PC-3 (cell line): ENCODE measurements at places on chromosomes 2 and 18.

DNA sequence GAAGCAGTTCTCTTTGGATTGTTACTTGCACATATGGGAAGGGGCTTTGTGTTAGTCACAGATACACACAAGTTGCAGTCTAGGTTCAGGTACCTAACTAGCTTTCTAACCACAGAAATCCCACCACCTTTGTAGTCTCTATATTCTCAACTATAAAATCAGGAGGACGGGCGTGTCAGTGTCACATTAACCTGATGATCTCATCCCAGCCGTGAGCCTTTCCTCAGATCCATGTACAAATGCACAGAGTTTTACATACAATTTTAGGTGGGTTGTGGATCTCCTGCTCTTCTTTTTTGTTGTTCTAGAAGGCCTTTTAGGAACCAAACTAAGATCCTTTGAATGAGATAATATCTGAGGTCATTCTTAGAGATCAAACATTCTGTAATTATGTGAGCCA lies 94.0 kb downstream of the ZNF532 start:
- DNase-seq = peak; percentile 37

DNA sequence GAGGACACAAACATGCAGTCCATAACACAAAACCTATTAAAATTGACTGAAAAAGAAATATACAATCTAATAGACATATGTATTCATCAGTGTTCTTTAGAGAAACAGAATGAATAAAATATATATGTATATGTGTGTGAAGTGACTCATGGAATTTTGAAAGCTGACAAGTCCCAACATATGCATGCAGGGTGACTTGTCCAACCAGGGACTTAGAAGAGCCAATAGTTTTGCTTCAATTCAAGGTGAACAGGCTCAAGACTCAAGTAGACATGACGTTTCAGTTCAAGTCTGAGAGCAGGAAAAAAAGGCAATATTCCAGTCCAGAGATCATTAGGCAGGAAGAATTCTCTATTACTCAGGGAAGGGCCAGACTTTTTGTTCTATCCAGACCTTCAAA lies 271.2 kb upstream of the SETBP1 start:
- DNase-seq = no peak

GRCh38 chr2:41101281-41101680 lies 649.4 kb upstream of the SLC8A1 start:
- DNase-seq = no peak

GRCh38 chr2:149456285-149456684 lies 125.9 kb downstream of the LYPD6 start:
- DNase-seq = peak; percentile 5

- no peak for DNase-seq
These were observed 41.7 kb downstream of the ADCY3 start for GRCh38 chr2:24878341-24878740.
